ENCODE measurements at places on chromosomes 6 and 20.

GRCh38 chr6:43733471-43734293, 36.3 kb upstream of the VEGFA start:
- no peak for DNase-seq

GRCh38 chr6:30885481-30885998, 1.2 kb downstream of the DDR1 start:
- no peak for DNase-seq

DNA sequence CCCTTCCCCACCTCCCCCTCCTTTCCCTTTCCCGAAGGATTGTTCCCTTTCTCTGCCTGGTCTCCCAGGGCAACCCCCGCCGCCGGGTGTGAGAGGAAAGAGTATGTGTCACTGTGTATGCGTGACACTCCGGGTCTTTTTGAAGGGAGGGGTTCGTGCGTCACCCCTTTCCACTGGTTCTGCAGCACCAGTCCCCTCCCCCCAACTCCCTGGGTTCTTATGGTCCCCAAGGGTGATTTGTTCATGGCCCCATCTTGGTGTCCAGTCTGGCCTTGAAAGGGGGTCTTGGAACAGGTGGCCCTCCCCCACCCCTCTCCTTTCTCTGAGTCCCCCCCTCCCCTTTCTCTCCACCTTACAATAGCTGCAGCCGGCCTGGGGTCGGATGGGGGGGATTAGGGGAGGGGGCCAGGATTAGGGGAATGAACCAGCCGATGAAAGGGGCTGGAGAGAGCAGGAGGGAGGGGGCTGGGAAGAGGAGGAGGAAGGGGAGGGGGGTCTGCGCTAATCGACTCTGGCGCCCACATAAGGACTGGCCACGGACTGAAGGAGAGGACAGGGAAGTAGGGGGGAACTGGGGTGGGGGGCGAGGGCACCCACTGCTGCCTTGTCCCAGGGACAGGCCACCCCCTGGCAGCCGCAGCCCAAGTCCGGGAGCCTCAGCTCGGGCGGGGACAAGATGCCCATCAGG, 1.3 kb upstream of the RING1 start:
- DNase-seq = no peak

- DNase-seq = no peak
Measured at GRCh38 chr6:71254323-71254722, 34.3 kb upstream of the OGFRL1 start.

GRCh38 chr6:168145747-168146596, 67.0 kb upstream of the FRMD1 start:
- DNase-seq = no peak

DNA sequence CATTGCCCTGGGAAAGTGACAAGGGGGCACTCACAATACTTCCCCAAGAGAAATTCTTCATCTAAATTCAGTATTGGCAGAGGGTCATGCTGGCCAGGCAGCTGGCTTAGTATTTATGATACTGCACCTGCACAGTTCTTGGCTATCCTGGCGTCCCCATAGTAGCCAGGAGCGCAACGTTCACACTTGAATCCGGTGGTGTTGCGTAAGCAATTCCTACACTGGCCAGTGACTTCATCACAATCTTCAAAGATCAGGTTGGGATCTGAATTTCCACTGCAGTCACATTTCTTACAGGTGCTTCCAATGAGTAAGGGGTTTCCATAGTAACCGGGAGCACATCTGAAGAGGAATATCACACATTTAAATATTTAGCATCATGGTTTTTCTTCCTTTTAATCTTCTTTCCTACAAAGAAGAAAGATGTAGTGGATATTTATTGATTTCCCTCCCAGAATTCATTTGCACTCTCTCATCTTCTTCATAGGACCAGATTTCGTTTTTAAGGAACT, 62.8 kb downstream of the LAMA4 start:
- DNase-seq = no peak

DNA sequence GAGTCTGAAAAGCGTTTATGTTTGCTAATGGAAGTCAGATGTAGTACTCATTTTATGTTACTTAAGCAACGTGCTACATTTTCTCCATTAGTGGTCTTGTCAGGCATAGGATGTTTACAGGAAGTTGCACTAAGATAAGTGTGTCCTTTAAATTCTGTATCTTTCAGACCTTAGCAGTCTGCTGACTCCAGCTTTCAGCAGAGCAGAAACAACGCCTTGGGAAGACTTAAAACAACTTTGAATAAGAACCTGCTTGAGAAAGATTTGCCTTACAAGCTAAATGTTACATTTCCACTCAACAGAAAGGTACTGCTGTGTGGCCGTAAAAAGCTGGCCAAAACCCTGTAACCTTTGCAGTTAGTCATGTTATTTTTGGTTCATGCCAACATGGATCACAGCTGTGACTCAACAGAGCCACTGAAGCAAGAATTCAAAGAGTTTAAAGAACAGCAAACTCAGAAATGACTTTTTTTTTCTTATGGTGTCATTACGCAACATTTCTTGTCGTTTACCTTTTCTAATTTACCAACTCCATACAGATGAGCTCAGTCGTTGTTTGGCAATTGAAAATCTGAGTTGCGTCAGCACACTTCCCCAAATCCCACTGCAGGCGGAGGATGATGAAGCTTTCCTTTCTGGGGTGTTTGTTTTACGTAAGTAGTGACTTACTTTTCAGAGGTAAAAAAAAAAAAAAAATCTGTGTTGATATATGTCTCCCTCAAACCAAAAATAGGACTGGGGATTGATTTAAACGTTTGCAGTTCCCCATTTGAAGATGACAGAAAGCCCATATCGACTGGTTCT, 27.9 kb upstream of the BMP6 start:
- DNase-seq = peak; percentile 96

- peak; percentile 90 for DNase-seq
Measured at GRCh38 chr20:10848810-10849370, 175.1 kb upstream of the JAG1 start.

DNA sequence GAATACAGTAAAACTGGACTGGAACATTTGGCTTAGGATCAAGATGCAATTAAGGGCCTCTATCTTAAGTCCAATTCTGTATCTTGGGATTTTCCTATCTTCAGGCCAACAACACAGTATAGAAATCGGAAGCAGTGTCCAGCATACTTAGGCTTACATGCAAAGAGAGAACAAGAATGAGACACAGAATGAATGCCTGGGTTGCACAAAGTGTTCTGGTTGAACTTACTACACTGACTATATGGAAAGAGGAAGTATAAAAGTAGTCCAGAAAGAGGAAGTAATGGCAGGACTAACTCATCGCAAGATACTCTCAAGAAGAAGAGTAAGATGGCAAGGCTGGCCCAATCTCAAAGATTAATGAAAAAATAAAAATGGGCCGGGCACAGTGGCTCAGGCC, 87.6 kb downstream of the BTBD9 start:
- DNase-seq = peak; percentile 97

- peak; percentile 42 for DNase-seq
Measured at GRCh38 chr6:4928426-4928825, 75.4 kb downstream of the RPP40 start.

GRCh38 chr6:71727632-71728294, 158.6 kb upstream of the RIMS1 start:
- DNase-seq = peak; percentile 97

DNA sequence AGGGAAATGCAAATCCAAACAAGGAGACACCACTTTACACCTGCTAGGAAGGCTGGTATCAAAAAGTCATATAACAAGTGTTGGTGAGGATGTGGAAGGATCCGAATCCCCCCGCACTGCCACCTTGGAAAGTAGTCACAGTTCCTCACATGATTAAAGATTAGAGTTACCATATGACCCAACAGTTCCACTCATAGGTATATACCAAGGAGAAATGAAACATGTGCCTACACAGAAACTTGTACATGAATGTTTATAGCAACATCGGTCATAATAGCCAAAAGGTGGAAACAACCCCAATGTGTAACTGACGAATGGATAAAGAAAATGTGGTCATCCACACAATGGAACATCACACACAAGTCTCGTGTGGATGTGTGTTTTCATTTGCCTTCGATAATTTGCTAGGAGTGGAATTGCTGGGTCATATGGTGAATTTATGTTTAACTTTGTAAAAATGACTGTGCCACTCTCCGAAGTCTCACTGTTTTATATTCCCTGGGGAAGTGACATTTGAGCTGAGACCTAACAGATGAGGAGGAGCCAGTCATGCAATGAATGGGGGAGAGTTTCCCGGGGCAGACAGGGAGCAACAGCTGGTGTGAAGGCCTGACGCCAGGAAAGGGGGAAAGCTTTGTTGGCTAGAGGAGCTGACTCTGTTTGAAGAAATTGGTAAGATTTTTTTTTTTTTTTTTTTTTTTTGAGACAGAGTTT, 125.9 kb upstream of the MLN start:
- DNase-seq = no peak

DNA sequence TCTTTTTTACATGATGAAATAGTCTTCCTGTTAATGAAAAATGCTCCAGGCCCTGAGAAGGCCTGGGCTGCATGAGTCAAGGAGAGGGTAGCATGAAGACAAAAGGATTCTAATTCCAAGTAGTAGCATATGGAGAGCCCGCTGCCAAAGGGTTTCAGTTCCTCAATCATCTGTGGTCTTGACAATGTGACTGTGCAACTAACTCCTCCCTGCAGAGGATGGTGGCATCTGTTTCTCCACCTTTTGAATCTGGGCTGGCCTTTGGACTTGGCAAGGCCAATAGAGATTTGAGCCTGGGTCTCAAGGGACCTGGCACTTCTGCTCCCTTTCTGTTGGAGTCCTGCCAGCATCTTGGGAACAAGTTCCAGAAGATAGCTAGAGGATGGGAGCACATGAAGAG, 35.1 kb upstream of the ANKEF1 start:
- DNase-seq = peak; percentile 99

DNA sequence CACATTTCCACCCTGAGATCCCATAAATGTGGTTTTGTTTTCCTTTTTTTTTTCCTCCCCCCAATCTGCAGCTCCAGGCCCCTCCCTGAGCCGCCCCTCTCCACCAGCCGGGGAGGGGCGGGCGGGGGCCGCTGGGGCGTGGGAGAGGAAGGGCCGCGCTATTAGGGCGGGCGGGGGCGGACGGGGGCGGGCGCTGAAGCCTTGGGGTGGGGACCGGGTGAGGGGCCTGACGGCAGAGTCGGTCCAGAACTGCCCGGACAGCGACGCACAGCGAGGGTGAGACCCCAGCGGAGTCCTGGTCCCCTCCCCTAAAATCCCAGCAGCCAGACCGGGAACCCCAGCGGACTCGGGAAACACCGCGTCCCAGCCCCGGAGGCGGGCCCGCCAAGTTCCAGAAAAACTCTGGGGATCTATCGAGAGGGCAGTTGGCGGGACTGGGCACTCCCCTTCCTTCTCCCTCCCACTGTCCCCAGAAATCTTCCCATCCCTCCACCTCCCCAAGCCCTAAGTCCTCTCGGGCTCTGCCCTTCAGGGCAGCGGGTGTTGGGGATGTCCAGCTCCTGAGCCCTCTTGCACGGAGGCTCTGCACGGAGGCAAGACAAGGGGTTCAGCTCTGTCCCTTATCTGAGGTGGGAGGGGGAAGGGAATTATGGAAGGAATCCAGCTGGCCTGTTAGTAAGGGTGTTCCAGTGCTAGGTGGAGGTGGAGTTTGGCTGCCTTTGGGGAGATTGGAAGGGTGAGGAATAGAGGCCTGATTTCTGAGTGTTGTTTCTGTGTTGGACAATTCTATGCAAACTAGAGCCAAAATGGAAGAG, at the start of gene PRICKLE4:
TSS of gene PRICKLE4 (plus strand) at position 232 of the 815 bp plus-strand sequence. CDS start 2,692 bp downstream, outside the sequence.
- no peak for DNase-seq

GRCh38 chr6:118536478-118536877, 11.6 kb upstream of the PLN start:
- no peak for DNase-seq

- DNase-seq = no peak
Measured at GRCh38 chr20:34945315-34946077, 10.1 kb downstream of the GSS start.

DNA sequence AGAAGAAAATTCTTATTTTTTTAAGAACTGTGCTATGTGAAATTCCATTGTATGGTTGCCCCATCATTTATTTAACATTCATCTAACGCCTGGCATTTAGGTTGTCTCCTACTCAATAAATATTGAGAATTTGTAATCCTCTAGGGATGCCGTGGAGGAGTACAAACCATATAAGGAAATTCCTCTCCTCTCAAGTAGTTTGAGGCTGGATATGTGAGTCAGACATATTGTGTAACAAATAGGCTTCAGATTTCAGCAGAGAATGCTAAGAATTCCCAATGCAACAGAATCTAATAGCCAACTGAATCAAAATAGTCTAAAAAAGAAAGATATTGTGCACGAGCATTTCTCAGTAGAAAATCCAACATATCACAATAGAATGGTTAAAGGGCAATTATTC, 174.7 kb downstream of the OTOR start:
- DNase-seq = no peak

DNA sequence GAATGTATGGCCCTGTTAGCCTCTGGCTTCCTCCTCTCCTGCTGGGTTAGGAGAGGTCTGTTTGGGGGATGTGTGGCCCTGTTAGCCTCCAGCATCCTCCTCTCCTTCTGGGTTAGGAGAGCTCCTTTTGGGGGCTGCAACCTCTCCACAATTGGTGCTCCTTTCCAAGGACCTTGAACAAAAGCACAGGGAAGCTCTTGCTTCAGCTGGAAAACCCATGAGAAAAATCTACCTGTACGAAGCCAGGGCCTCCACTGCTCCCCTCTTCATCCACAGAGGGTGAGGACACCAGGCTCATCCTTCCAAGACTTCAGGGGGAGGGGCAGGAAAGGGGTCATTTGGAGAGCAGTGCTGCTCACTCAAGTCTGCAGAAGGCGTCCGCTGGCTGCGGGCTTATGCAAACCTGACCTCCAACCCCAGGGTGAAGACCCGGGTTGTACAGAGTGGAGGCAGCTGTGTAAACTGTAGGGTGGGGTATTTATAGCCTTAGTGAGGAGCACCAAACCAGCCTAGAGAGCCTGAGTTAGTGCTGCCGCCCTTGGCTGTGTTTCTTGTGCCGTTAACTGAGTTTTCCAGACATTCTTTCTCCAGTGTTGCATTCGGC, 62.1 kb downstream of the SLC24A3 start:
- no peak for DNase-seq

GRCh38 chr6:89122625-89123024, 4.8 kb upstream of the SRSF12 start:
- DNase-seq = peak; percentile 42

- DNase-seq = no peak
Measured at GRCh38 chr20:43961541-43962471, 47.2 kb downstream of the TOX2 start.

- DNase-seq = peak; percentile 44
Measured at GRCh38 chr6:170529839-170530469, 23.2 kb downstream of the PSMB1 start.

GRCh38 chr6:100453701-100454521, 10.8 kb downstream of the SIM1 start:
- no peak for DNase-seq

GRCh38 chr20:45373353-45374100, 4.6 kb downstream of the TP53TG5 start:
- peak; percentile 58 for DNase-seq

DNA sequence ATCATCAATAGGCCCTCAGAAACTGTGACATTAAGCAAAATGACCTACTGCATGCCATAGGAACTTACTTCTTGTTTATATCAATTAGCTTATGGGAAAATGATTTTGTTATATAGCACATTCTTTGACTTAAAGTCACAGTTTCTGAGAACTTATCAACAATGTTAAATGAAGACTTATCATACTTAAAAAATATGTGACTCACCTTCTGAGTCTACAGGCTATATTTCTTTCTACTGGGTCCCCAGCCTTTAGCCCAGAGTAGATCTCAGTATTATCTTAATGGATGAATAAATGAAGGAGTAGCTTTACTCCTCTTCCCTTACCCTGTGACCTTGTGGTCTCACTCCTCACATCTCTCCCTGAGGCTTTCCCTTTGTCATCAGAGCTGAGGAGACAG, 180.2 kb downstream of the MAFB start:
- DNase-seq = no peak

Measured in MV-4-11 (cell line).